HCEC 1CT (cell line): ENCODE measurements at places on chromosomes 2 and 18.

- DNase-seq, result no peak
Observed at GRCh38 chr2:221215487-221215886, 356.6 kb downstream of the EPHA4 start.

DNA sequence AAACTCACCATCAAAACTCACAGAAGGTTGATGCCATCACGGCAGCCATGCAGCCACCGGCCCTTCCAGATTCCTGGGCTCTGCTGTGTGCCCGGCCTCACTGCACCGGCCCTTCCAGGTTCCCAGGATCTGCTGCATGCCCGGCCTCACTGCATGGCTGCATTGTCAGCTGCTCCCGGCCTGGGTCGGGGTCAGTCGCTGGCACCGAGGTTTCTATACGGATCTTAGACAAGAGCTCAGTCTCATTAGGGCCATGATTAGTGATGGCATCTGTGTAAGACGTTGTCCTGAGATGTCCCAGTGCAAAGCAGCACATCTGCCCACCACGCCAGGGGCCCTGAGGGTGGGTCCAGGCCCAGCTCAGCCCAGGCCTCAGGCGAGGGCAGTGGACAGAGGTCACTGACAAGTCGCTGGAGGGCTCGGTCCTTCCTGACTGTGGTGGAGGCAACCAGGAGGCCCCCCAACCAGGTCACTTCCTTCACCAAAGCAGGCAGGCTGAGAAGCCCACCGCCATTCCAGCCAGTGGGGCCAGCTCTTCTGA lies 29.4 kb downstream of the TMEM18 start:
- DNase-seq, result no peak

GRCh38 chr2:21254170-21254965 lies 130.6 kb downstream of the TDRD15 start:
- DNase-seq, result no peak

DNA sequence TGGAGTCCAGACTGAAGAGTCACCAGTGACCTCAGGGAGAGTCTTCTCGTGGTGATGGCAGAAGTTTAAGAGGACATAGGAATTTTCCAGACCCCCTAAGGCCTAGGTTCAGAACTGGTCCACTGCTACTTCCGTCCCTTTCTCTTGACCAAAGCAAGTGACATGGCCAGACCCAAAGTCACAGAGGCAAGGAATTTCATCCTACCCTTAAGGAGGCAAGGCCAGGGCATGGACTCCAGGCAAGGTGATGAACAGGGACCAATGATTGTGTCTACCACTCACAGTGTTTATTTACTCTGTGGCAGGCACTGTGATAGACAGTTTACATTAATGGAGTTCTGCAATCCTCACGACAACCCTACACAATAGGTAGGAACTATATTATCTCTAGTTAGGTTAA lies 265.1 kb downstream of the GLI2 start:
- no peak for DNase-seq

DNA sequence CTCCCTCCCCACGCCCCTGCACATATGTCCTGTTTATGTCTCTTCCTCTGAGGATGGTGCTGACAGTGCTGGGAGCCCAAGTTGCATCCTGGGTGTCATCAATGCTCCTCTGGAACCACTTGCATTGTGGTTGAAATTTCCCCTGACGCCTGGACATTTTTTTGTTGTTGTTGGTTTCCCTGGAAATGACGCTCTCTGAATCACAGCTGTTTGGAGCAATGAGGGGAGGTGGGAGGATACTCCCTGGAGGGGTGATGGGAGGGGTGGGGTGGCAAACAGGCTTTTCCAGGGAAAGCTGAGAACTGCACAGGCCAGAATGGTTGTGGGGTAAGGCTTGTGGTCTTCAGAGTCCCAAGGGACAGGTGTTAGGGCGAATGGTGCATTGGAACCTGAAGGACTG lies 29.6 kb downstream of the CELF4 start:
- DNase-seq, result no peak

DNA sequence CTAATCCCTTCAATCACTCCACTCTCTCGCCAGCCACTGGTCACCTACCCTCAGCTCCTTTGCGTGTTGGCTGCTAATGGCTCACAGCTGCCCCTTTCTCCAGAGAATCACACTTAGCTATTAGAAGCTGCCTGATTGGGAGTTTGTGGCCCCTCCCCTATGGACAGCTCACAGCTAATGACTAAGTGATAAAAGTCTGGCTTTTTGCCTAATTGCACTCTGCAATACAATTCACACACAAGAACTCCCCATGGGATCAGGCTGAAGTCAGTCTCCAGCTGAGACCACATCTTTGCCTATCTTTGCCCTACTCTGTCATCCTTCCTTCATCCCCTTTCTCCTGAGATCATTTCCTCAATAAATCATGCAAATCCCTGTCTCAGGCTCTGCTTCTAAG lies 701.9 kb upstream of the RAB6C start:
- no peak for DNase-seq

DNA sequence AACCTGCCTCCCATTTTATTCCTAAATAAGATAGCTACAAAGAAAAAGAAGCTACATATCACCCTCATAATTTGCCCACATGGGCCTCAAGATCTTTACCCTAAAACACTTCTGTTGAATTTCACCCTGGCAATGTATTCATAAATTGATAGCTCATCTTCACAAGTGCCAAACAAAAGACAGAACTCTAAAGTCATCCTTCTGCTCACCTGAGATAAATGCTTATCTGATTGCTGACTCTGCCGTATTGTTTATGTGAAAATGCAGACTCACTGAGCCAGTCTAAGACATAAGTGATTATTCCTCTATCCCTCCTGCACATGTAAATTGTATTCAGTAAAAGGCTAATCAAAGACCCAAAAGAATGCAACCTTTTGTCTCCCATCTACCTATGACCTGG lies 2.0 kb downstream of the RDH14 start:
- no peak for DNase-seq

- no peak for DNase-seq
Observed at GRCh38 chr2:152782171-152782570, 63.8 kb downstream of the ARL6IP6 start.

GRCh38 chr2:168233726-168234406 lies 13.5 kb downstream of the STK39 start:
- peak; percentile 69 for DNase-seq

GRCh38 chr2:101901241-101901640 lies 90.5 kb upstream of the IL1R2 start:
- DNase-seq, result no peak

GRCh38 chr2:70371753-70372152 lies 69.9 kb upstream of the FAM136A start:
- peak; percentile 87 for DNase-seq

DNA sequence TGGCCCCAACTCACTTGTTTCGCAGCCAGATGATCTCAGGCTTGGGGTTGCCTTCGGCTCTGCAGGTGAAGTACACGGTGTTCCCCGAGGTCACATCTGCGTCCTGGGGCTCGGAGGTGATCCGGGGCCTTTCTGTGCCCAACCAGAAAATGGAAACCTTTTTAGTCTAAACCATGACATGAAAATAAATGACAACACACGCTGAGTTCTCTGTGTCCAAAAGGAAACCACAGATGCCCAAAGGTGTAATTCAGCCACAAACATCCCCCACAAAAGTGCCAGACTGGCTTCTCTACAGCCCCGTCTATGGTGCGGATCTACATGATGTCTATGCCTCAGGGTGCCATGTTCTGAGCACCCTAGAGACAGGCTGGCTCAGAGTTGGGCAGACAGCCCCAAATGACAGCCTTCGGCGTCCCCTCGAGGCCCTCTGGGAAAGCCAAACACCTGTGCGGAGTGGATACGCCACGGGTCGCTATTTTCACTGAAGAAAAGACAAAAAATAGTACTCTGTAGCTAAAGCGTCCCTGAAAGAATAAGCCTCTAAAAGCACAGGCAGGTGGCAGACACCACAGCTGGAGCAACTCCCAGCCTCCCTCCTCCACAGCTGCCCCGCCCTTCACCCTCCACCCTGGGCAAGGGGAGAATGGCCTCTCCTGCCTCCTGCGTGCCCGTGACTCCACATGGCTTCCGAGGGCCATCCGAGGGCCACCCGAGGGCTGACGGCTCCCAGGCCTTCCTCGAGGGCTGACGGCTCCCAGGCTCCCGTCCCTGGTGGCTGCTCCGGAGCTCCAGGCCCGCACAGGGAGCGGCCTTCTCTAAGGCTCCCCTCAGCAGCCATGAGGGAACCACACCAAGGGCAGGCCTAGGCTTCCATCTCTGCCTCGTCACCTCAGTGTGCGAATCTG lies 67.1 kb downstream of the PXDN start:
- no peak for DNase-seq

GRCh38 chr2:179909845-179910734 lies 48.7 kb upstream of the ZNF385B start:
- DNase-seq, result no peak

GRCh38 chr2:98127229-98127989 lies 40.4 kb downstream of the VWA3B start:
- no peak for DNase-seq

- DNase-seq, result no peak
Observed at GRCh38 chr2:8754106-8754776, 72.4 kb downstream of the ID2 start.

DNA sequence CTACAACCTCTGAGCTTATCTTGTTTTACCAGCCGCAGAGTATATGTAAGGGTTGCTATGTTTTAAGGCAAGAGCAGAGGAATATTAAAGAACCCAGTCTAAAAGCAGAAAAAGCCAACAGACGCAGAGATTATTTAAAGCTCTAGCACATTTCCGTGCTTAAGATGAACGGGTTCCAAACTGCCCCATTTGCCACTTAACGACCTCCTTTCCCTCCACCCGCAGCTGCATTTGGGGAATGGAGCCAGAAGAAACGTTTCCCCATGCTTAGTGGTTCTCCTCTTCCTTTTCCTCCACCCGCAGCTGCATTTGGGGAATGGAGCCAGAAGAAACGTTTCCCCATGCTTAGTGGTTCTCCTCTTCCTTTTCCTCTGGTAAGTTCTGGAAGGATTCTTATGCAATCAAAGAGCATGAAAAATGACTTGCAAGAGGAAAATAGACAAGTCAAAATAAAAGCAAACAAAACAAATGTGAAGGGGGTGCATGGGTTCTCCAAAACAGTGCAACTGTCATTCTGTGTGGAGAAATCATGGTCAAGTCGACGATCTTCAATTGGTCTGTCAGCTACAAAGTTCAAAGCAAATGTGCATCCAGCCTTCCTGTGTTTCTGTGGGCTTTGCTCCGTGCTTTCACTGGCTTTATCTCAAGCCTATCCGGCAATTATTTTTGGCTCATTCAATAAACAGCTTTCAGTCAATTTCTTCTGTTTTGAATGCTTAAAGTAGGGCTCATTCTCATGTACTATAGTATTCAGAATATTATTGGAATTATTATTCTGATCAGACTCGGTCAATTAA lies 57.8 kb downstream of the DIPK1C start:
- no peak for DNase-seq

GRCh38 chr18:35121531-35121930 lies 80.3 kb downstream of the MAPRE2 start:
- DNase-seq, result no peak

- DNase-seq, result peak; percentile 64
Observed at GRCh38 chr18:63848159-63848558, 39.3 kb upstream of the SERPINB2 start.

DNA sequence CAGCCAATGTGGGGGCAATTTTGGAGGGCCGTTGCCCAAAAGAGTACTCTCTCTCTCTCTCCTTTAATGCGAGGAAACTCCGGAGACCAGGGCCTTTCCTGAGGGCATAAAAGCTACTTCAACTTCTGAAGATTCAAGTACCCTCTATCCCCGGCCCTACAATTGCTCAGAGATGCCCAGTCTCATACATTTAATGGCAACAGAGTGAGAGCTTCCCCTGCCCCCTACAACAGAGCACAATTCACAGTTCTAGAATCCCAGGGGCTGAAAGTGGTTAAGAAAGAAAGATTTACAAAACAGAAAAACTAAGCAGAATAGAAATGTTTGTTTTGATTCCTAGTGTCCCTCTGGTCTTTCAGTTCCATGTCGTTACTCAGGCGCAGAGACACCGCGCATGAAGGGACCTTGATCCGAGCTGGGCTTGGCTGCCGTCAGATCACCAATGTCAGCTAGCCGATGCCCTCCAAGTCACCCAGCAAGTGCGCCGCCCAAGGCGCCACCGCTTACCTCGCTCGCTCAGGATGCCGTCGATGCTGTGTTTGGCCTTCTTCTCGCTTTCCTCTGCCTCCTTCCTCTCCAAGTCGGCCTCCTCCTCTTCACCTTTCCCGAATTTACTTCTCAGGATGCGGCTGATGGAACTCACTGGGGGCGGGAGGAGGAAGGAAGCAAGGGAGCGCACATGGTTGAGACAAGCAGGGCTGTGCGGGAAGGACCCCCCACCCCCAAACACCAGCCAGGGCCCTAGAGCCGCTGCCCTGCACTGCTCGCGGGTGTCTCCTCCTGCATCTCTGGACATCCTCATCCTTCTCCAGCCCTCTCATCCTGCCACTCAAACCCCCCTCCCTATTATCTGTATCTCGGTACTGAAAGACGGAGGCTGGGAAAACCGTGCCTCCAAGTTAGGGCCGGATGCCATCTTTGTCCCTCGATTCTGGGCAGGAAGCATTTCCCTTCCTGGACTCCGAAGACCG lies 4.9 kb downstream of the PAX3 start:
- no peak for DNase-seq

DNA sequence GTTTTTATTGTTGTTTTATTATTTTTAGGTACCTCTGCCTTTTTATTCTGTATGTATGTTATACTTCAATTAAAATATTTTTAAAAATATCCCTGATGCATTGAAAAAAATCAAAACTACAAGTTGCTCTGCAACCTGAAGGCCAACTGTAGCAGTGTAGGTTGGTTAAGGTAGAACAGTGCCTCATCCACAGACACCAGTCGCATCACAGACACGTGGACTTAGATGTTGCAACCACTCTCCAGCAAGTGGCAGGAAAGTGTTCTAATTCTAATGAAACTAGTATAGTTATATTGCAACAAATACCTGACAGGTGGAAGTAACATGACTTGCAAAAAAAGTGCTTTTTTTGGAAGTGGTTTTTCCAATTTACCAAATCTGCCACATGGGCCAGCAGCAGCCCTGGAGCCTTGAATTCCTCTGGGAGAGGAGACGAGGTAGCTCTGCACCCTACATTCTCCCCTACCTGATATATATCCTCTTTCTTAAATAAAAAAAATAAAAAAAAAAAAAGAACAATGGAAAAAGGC lies 28.4 kb upstream of the SLC3A1 start:
- no peak for DNase-seq

DNA sequence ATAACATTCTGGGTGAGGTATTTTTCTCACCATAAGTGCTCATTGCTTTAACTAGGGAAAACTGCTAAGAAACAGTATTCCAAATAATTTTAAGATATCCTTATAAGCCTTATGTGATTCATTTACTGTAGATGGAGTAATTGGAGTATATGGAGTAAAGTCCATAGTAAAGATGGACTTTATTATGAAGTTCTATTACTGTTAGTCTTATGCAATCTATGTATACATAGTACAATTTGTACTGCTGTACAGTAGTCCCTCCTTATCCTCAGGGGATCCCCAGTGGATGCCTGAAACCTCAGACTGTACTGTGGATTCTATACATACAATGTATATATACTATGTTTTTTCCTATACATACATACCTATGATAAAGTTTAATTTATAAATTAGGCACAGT lies 41.1 kb upstream of the OTX1 start:
- DNase-seq, result no peak

DNA sequence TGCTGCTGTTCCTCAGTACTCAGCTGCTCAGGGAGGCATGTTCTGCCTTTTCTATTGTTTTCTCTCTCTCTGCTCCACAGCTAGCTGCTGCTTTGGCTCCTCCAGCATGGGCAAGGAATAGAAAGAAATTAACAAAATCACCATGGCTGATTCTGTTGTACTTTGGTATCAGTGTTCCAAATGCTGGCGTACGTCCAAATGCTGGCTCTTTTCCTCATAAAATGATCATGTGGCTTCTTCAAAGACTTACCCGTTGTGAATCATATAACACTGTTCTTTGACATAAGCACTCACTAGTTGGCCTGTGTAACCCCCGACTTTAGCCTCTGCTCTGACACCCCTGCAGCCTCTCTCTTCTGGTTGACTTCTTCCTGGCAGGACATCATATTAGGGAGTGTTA lies 547.6 kb downstream of the CPS1 start:
- DNase-seq, result no peak
